ENCODE measurements at places on chromosomes 7 and 10. TPM values are rescaled to one million over a fixed set of nuclear protein-coding genes. Genes with fewer than 3 reads are reported as not detected.

The FAM25C gene
- total RNA-seq, result not detected

DNA sequence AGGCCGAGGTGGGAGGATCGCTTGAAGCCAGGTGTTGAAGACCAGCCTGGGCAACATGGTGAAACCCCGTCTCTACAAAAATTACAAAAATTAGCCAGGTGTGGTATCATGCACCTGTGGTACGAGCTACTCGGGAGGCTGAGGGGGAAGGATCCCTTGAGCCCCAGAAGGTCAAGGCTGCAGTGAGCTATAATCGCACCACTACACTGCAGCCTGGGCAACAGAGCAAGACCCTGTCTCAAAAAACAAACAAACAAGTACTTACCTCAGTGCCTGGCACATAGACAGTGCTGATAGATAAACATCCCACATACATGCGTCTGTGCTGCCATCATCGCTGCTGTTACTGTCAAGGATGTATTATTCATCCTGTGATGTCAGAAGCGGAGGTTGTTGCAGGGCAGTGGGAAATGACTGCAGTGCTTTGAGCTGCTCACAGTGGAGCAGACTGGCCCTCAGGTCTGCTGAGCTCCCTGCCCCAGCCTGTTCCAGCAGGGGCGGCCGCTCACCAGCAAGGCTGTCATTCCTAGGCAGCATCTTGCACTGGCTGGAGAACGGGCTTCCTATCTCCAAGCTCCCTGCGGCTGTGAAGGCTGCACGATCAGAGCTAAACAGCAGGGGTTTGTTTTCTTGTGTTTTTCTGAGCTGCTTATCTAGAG, 18.6 kb downstream of the FOXK1 start:
- no peak overlapping the region for H3K4me3 ChIP-seq
- peaks cover 7% of the 10 kb centered on the region for H3K4me1 ChIP-seq
- DNase-seq, result no peak
- no peaks in the 10 kb centered on the region for H3K36me3 ChIP-seq
- H3K27me3 ChIP-seq, result no peaks in the 10 kb centered on the region
- no peak overlapping the region for H3K27ac ChIP-seq

DNA sequence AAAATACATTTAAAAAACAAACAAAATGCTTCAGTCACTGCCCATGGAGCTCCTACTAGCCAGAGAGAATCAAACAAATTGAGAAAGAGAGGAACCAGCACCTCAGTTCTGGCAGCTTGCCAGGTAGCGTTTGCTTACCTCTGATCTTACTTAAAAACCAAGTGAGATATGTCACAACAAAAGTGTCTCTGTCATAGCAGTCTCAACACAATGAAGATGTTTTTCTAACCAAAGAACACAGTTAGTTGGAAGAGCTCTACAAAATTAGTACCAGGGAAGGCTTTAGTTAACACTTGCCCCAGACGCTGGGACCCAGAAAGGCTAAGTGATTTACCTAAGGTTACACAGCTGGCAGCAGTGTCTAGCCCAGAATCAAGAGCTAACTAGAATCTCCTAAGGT, 3.4 kb downstream of the DOCK4 start:
- DNase-seq, result no peak
- H3K27ac ChIP-seq, result no peak overlapping the region
- no peak overlapping the region for H3K4me3 ChIP-seq
- peaks cover 28% of the 10 kb centered on the region for H3K4me1 ChIP-seq

DNA sequence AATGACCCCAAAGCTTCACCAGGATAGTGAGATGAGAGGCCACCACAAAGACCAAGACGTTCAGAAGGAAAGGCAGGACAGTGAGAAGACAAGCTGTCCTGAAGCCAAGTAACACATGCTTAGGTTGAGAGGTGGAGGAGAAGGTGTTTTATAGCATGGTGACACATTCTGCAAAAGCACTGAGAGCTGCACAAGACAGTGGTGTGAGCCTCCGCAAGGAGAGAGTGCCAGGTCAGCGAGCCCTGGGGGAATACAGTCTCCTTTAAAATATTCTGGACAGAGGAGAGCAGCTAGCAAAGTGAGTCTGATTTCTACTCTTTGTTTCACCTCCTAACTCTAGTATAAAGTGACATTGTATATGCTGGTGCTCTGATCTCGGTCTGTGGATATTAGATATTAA, 68.0 kb upstream of the VKORC1L1 start:
- no peak overlapping the region for H3K4me3 ChIP-seq
- no peak overlapping the region for H3K27ac ChIP-seq
- no peaks in the 10 kb centered on the region for H3K27me3 ChIP-seq
- H3K4me1 ChIP-seq, result no peaks in the 10 kb centered on the region
- no peak for DNase-seq

DNA sequence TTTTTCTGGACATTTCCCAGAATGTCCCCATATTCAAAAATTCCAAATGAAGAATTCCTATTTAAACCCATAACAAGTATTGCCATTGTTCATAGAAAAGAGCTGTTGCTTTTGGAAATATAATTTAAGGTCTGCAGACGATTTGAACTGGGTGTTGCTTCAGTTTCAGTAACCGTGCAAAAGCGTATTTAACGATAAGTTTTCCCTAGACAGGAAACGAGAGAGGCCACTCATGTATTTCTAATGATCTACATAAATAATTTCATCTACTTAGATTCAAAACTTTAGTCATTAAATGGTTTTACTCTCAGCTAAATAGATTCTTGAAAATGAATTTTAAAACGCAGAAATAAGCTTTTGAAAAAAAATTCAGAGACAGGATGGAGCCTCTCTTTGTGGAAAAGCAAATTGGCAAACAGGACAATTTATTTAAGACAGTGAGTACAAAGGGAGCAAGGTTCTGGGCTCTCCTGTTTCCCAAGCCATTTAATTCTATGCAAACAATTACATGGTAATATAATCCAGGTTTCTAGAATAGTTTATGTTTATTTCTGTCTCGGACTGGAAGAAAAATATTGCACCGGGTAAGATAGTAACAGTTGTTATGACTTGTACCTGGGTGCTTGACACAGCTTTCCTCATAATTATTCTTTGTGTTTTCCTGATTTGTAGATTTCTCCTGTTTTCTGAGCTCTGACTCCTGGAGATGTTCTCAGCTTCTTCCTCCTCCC, 263.0 kb downstream of the BAMBI start:
- no peak overlapping the region for H3K4me3 ChIP-seq
- no peak for DNase-seq
- no peaks in the 10 kb centered on the region for H3K27me3 ChIP-seq
- no peaks in the 10 kb centered on the region for H3K4me1 ChIP-seq

Data from activated T-helper 2 cell treated with anti-CD3 and anti-CD28 coated beads, Interferon-gamma antibody, Interleukin-2, Interleukin-4, amounts not matched to agents 10 μg/mL and 5 μg/mL and 100 μg/mL, durations not matched to agents 14 hours and 24 hours and 36 hours (primary cell).